ENCODE measurements at places on chromosomes 5 and 9.
A peak's percentile ranks its signal among the peaks of the same experiment; 100 is the strongest.

DNA sequence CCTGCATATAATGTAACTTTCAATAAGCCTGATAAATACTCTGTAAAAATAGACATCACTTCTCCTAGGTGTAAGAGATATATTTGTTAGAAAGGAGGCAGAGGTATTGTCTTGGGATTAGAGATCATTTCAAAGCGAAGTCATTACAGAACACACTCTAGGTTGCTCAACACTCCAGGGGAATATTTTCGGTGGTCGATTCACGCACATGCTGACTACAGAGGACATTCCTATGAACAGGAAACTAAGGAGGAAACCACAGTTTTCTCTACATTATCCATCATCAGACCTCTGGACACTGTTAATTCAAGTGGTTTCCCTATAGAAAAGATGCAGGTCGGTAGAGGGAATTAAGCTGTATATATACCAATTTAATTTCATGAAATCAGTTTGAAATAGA, 370.0 kb downstream of the NDUFS4 start:
- peak; percentile 18 for DNase-seq

- DNase-seq, result no peak
Measured at GRCh38 chr5:109574985-109575384, 114.7 kb upstream of the MAN2A1 start.

DNA sequence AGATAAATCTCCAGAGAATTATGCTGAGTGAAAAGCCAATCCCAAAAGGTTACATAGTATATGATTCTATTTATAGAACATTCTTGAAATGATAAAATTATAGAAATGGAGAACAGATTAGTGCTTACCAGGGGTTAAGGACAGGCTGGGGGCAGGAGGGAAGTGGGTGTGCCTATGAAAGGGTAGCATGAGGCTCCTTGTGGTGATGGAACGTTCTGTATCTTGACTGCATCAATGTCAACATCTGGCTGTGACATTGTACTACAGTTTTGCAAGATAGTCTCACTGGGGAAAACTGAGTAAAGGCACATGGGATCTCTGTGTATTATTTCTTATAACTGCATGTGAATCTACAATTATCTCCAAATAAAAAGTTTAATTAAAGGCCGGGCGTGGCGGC, 22.3 kb downstream of the ORM2 start:
- no peak for DNase-seq

- DNase-seq, result no peak
Measured at GRCh38 chr5:57539281-57539701, 56.7 kb upstream of the ACTBL2 start.

GRCh38 chr5:78757269-78758053, 108.9 kb upstream of the LHFPL2 start:
- no peak for DNase-seq

DNA sequence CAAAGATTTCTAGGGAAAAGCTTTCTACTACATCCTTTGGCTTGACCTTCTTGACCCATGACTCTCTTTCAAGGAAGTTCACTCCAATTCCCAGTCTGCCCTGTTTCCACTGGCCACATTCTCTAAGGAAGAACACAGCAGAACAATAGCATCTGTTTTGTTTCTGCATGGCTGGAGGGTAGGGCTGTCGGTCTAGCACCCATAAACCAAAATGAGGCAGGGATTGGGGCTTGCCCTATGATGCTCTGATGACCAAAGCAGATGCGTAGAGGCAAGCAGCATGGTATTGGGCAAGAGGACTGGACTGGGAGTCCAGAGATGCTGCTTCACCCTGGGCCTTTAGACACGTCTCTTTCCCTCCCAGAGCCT, 24.1 kb downstream of the GOLGA2 start:
- no peak for DNase-seq

- DNase-seq, result peak; percentile 67
Measured at GRCh38 chr5:72234265-72234700, 85.8 kb downstream of the MRPS27 start.

All from Kasumi-1 (cell line).